ENCODE measurements at places on chromosomes 16 and 17.

- DNase-seq, result no peak
Observed at GRCh38 chr17:7654832-7655540, 4.3 kb downstream of the ATP1B2 start.

DNA sequence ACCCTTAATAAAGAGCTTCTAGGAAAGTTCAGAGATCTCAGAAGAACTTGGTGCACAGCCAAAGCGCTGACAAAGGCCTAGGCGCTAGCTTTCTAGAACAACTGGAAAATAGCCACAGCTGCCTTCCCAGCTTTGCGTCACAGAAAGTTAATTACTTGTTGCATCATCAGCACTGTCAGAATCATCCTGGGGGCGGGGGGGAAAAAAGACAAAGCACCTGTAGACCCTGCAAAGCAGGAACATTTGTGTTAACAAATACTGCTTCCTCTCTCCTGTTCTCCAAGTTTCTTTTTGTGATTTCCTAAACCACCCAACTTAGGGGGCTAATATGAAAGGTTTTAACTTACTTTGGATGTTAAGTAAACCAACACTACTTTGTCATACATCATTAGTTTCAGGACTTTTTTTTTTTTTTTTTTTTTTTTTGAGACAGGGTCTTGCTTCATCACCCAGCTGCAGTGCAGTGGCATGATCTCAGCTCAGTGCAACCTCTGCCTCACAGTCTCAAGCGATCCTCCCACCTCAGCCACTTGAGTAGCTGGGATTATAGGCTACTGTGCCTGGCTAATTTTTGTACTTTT is 4.8 kb upstream of the AARSD1 start:
- no peak for DNase-seq

GRCh38 chr17:65173284-65173793 is 36.2 kb downstream of the RGS9 start:
- peak; percentile 60 for DNase-seq

GRCh38 chr16:46886764-46887523 is 2.8 kb downstream of the GPT2 start:
- DNase-seq, result no peak

DNA sequence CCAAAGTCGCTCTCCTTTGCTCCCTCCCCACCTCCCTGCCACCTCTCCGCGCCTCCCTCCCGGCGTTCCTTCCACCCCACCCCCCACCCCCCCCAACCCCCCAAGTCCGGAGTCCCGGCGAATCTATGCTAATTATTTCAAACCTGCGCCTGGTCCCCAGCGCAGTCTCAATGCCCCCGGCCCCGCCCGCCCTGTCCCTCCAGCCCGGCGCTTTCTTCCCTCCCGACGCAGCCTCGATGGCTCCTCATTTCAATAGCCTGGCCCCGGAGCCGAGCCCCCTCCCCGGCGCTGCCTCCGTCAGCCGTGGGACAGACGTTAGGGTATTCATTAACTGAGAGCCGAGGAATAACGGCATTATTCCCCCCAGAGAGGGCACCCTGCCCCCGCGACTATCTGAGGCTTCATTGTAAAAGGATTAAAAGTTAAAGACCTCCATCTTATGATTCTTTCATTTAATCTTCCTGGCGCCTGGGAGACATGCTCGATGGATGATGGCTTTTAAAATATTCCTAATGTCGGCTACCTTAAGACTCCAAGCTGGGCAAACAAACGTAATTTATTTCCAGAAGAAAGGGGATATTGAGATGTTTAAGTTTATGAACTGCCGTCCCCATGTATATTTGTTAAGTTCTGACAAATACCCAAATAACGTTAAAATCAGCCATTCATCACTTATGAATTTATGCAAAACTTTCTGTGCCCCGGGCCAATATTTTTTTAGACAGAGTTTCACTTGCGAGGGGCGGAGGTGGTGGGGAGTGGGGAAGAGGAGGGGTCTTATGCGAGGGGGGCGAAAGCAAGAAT is 3.4 kb downstream of the NOG start:
- no peak for DNase-seq

Data from stimulated activated CD4-positive, alpha-beta T cell treated with anti-CD3 and anti-CD28 coated beads, Interleukin-2, amount 100 ng/mL, for 24 hours (primary cell).